Left ventricle myocardium inferior (tissue), 1 donor: ENCODE measurements at places on chromosomes 12 and 14. TPM values are rescaled to one million over a fixed set of nuclear protein-coding genes. Genes with fewer than 3 reads are reported as not detected.

GRCh38 chr14:29242755-29243754 is 476.5 kb downstream of the FOXG1 start:
- no peak overlapping the region for H3K27ac ChIP-seq
- H3K36me3 ChIP-seq = no peaks in the 10 kb centered on the region
- no peak overlapping the region for H3K4me3 ChIP-seq
- no peaks in the 10 kb centered on the region for H3K27me3 ChIP-seq
- no peak for DNase-seq
- H3K4me1 ChIP-seq = no peaks in the 10 kb centered on the region

DNA sequence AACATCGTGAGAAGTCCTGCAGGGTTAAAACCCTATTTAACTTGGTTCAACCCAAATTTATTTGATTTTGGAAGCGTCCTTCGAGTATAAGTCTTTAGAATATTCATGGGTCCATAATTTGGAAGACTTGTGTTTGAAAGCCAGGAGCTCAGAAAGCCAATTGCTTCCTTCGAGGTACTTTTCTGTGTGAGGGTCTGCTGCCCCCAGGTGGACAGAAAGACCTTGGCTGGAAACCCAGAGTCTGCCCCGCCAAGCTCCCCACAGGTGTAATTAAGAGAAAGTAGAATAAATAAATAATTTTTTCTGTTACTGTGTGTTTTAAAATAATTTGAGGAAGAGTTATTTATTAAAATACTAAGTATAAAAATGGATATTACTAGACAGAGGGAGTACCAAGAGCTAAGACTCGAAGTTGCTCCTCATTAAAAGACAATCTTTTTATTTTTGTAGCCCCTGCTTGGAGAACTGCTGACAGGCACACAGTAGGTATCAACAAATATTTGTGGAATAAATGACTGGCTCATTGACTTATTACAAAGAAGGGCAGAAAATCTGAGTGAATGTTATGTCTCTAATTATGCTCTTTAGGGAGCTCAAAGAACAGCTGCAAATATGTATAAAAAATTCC is 105.8 kb downstream of the PAH start:
- H3K4me3 ChIP-seq = no peak overlapping the region
- no peaks in the 10 kb centered on the region for H3K4me1 ChIP-seq
- no peaks in the 10 kb centered on the region for H3K36me3 ChIP-seq
- peaks cover 42% of the 10 kb centered on the region for H3K27me3 ChIP-seq

- H3K4me3 ChIP-seq = peak overlapping the region; percentile 35
- peaks cover 31% of the 10 kb centered on the region for H3K4me1 ChIP-seq
- H3K27ac ChIP-seq = peak overlapping the region; percentile 90
- DNase-seq = peak; percentile 45
Measured at GRCh38 chr12:94074216-94074979, 74.0 kb upstream of the PLXNC1 start.

DNA sequence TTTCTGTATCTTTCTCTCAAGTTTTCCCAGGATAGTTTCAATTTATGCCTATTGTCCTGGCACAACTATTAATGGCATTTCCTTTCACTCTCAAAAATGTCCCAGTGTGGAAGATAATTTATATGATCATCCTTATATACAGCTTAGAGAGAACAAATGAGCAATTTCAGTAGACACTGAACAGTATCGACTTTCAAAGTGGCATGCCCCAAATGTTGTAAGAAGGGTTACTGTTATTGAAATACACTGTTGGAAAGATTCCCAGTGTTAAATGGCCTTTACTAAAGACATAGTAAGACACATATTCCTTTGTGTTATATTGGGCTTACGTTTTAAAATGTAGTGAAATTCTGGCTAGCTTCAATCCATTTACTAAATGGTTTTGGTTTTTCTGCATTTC is 202.3 kb upstream of the CDKN3 start:
- no peak overlapping the region for H3K27ac ChIP-seq
- DNase-seq = no peak
- H3K36me3 ChIP-seq = no peaks in the 10 kb centered on the region
- H3K4me1 ChIP-seq = no peaks in the 10 kb centered on the region
- H3K4me3 ChIP-seq = no peak overlapping the region
- H3K27me3 ChIP-seq = no peaks in the 10 kb centered on the region

GRCh38 chr14:30484201-30484600 is 74.8 kb upstream of the G2E3 start:
- no peaks in the 10 kb centered on the region for H3K36me3 ChIP-seq
- H3K4me1 ChIP-seq = no peaks in the 10 kb centered on the region
- DNase-seq = no peak
- H3K27me3 ChIP-seq = no peaks in the 10 kb centered on the region
- H3K4me3 ChIP-seq = no peak overlapping the region

DNA sequence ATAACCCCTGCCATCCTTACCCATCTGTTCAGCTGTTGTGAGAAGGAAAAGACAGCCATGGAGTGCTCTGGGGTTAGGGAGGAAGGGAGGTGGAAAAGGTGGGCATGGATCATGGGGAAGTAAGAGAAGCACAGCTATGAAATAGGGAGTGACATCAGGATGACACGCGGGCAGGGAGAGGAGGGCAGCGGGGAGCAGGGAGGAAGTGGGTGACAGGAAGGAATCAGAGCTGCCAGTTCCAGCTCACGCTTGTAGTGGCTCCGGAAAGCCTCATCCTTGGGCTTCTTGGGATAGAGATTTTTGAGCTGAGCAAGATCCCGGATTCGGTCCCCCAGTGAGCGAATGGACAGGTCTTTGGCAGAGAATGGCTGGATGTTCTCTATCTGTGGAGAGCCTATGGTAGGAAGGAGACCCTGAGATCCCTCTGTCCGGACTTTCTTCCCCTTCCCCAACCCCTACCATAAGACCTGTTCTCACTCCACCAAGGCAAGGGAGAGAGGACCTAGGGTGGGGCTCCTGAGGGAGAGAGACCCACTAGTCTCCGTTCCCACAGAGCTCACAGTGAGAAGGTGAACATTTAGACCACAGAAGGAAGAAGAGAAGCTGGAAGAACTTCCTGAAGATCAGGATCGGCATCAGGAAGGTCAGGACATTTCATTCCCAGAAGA is 10.3 kb downstream of the NAB2 start:
- no peak overlapping the region for H3K4me3 ChIP-seq
- H3K27ac ChIP-seq = no peak overlapping the region
- peaks cover 77% of the 10 kb centered on the region for H3K36me3 ChIP-seq
- H3K27me3 ChIP-seq = no peaks in the 10 kb centered on the region

GRCh38 chr12:109377139-109377685 is 29.5 kb downstream of the MYO1H start:
- H3K27ac ChIP-seq = no peak overlapping the region
- peaks cover 20% of the 10 kb centered on the region for H3K27me3 ChIP-seq
- no peaks in the 10 kb centered on the region for H3K4me1 ChIP-seq
- no peak overlapping the region for H3K4me3 ChIP-seq

- H3K4me1 ChIP-seq = peaks cover 32% of the 10 kb centered on the region
- H3K36me3 ChIP-seq = no peaks in the 10 kb centered on the region
- no peak for DNase-seq
- H3K27ac ChIP-seq = no peak overlapping the region
- H3K27me3 ChIP-seq = no peaks in the 10 kb centered on the region
Measured at GRCh38 chr14:84251411-84252115, 1278.4 kb upstream of the FLRT2 start.

- H3K27ac ChIP-seq = no peak overlapping the region
- H3K27me3 ChIP-seq = no peaks in the 10 kb centered on the region
Measured at GRCh38 chr12:122346054-122346453, 76.4 kb downstream of the CLIP1 start.

GRCh38 chr12:46414591-46415268 is 42.2 kb upstream of the SLC38A2 start:
- H3K4me1 ChIP-seq = peaks cover 42% of the 10 kb centered on the region
- no peaks in the 10 kb centered on the region for H3K36me3 ChIP-seq
- H3K4me3 ChIP-seq = no peak overlapping the region
- DNase-seq = no peak
- no peaks in the 10 kb centered on the region for H3K27me3 ChIP-seq

- peaks cover 94% of the 10 kb centered on the region for H3K36me3 ChIP-seq
- no peak for DNase-seq
- H3K4me3 ChIP-seq = no peak overlapping the region
- no peak overlapping the region for H3K27ac ChIP-seq
Measured at GRCh38 chr14:94058128-94058673, 22.8 kb downstream of the DDX24 start.

DNA sequence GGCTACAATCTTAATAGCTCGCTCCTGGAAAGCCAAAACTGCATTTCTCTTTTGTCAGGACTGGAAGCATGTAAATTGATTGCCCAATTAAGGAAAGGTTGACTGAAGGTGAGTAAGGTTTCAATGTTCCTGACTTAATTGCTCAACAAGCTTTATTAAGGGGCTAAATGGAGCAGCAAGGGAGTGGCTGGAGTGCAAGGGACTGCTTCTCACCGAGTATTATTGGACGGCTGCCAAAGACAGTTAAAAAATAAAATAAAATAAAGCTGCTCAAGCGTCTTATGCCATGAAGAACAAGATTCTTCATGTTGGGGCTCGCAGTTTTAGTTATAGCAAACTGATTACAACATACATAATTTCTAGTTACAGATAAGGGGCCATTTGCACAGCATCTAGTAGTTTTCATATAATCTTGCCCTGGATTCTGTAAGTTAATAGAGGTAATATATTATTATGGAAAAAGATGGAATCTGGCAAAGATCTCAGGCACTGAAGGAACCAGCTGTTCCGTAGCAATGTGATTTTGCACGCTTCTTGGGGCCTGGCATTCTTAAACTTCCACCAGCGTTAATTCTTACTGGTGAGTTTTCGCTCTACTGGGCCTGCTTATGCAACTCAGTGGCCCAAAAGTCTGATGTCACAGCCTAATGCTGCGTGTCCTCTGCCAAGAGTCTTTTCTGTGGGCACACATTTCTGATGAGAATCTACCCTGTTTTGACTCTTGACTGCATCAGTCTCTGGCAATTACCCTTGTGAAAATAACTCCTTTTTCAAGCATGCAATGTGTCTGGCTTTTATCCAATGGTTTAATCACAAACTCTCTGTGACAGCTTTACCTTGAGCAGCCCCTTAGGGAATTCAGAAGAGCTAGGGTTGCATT is 108.5 kb downstream of the SLC38A1 start:
- no peak for DNase-seq
- no peaks in the 10 kb centered on the region for H3K36me3 ChIP-seq
- H3K4me3 ChIP-seq = no peak overlapping the region
- H3K27ac ChIP-seq = peak overlapping the region; percentile 41
- H3K27me3 ChIP-seq = no peaks in the 10 kb centered on the region
- peaks cover 24% of the 10 kb centered on the region for H3K4me1 ChIP-seq

- H3K4me3 ChIP-seq = no peak overlapping the region
- DNase-seq = no peak
- no peaks in the 10 kb centered on the region for H3K4me1 ChIP-seq
- no peaks in the 10 kb centered on the region for H3K36me3 ChIP-seq
- no peak overlapping the region for H3K27ac ChIP-seq
Measured at GRCh38 chr12:59886131-59886733, 290.4 kb downstream of the SLC16A7 start.

- H3K36me3 ChIP-seq = peaks cover 73% of the 10 kb centered on the region
- H3K27me3 ChIP-seq = no peaks in the 10 kb centered on the region
- peaks cover 6% of the 10 kb centered on the region for H3K4me1 ChIP-seq
Measured at GRCh38 chr12:50715174-50715573, 48.7 kb upstream of the ATF1 start.

DNA sequence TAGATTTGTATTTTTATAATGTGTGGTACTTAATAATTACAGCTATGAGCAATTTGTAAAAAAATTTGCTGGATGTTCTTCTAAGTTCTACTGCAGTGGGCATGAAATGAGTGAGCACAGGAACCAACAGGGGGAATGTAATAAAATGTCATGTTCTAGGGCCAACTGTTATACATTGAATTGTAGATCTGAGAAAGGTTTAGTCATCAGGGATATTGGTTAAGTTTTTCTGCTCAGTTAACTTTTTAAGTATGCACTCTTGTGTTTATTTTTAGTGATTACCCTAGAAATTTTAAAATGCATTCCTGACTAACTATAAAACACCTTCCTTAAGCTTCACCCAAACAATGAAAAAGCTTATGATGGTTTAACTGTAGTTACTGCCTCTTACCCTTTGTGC is 101.8 kb downstream of the CAND1 start:
- H3K36me3 ChIP-seq = no peaks in the 10 kb centered on the region
- no peak overlapping the region for H3K4me3 ChIP-seq
- H3K4me1 ChIP-seq = peaks cover 3% of the 10 kb centered on the region

- H3K36me3 ChIP-seq = no peaks in the 10 kb centered on the region
- DNase-seq = no peak
- no peak overlapping the region for H3K27ac ChIP-seq
- no peaks in the 10 kb centered on the region for H3K4me1 ChIP-seq
Measured at GRCh38 chr12:118611295-118611694, 234.9 kb downstream of the SUDS3 start.

DNA sequence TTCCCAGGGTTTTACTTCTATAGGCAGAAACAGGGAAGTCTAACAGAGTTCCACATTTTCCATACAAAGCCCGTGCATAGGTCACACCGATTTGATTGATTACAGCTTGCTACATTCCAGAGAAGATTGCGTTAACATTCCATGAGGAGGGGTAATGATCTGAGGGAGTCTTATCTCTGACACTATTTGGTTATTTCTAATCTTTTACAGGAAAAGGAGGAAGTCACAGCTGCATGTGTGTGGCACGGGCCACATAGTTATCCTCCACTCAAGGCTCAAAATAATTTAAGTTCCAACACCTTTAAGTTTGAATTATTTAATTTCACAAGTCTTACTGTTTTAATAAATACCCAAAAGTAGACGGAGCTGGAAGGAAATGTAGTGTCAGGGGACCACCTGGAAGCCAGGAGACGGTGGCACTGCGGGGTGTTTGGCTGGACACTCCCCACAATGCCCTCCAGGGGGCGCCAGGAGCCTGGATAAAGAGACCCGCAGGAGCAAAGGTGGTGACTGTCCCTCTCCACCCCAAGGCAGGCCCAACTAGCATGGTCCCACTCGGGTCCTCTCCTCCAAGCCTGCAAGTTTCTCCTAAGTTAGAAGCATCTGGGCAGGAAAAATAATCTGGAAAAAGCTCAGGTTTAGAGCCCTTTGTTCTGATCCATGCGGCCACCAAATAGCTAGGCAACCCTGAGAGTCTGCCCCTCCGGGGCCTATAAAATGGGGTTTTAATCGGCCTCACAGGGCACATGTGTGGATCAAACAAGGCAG is 20.2 kb downstream of the KRT8 start:
- peak; percentile 78 for DNase-seq
- no peak overlapping the region for H3K27ac ChIP-seq
- no peaks in the 10 kb centered on the region for H3K36me3 ChIP-seq

CPNE6 gene
- not detected for total RNA-seq

PRICKLE1 gene
- total RNA-seq = 20.9 TPM

CYP46A1 gene
- 4.2 TPM for total RNA-seq

LMO3 gene
- 1.5 TPM for total RNA-seq

ALDH6A1 gene
- total RNA-seq = 69.6 TPM

KRT85 gene
- not detected for total RNA-seq

SOAT2 gene
- total RNA-seq = not detected

SETD1B gene
- 7.9 TPM for total RNA-seq

PRDM4 gene
- total RNA-seq = 13.1 TPM

CAPS2 gene
- total RNA-seq = 13.4 TPM
